ENCODE measurements at places on chromosomes 2 and 18.

GRCh38 chr2:23525137-23525765, 140.3 kb downstream of the KLHL29 start:
- no peak for DNase-seq

DNA sequence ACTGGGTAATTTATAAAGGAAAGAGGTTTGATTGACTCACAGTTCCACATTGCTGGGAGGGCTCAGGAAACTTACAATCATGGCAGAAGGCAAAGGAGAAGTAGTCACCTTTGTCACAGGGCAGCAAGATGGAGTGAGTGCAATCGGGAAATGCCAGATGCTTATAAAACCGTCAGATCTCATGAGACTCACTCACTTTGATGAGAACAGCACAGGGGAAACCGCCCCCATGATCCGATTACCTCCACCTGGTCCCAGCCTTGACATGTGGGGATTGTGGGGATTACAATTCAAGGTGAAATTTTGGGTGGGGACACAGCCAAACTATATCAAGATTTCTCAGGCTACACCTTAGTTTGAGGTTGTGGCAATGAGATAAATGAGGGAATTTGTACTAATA, 54.9 kb downstream of the AKAIN1 start:
- no peak for DNase-seq

DNA sequence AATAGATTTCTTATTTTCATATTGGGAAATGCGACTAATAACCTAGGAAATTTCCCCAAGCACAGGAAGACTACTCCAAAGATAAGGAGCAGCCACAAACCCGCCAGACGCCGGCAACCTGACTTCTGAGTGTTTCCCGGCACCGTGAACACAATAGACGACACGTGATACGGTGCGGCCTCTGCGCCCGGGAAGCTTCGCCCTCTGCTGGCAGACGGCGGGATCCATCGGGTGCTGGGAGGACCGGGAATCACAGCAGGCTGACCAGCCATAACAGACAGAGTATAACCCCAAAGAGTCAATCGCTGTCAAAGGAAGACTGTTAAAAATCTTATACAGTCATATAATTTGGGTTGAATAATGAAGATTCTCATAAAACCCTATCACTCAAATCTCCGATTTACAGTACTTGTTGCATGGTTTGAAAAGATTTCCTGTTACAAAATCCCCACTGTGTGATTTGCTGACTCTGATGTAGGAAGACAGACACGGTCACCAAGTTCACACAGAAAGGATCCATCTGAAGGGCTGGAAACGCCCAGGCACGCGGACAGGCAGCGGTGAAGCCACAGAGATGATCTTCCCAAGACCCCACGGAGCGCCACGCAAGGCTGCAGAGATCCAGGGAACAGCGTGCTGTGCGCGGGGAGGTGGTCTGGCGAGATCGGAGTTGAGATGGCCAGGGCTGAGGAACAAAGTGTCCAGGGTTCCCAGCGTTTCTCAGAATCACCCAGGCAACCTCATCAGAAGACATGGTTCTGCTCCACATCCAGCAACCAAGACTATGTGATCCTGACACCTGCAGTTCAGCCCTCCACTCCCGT, 73.8 kb downstream of the EIPR1 start:
- peak; percentile 78 for DNase-seq

DNA sequence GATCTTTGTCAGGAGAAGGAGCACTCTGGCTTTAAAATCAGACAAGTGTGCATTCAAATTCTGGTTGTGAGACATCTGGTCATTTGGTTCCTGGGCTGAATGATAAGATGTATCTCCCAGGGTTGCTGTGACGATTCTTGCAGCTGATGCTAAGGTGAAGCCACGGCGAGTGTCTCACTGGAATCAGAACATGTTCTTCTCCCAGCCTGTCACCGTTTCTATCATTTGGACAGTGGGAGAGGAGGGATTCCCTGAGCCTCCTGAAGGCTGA, 68.3 kb downstream of the NCK2 start:
- no peak for DNase-seq

DNA sequence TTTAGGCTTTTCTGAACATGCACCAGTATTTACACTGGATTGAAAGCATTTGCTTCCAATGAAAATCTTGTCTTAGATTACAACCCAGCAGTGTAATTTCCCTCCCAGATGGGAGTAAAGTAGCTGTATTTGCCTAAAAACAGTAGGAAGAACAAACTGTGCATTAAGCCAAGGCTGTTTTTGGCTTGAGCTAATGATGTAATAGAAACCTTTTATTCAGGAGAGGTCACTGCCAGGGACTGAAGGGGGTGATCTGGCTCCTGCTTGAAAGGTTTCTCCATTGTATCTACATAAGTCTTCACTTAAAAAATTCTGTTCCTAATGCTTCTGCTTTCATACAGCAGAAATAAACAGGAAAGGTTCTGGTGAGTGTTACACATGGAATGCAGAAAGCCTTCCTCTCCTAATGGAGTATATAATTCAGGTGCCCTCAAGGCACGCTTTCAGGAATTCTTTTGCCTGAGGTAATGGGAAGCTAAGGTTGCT, 74.4 kb downstream of the MEIS1 start:
- DNase-seq: no peak

- no peak for DNase-seq
Measured at GRCh38 chr2:214591366-214591765, 180.5 kb downstream of the VWC2L start.

GRCh38 chr2:196511258-196512168, 128.0 kb upstream of the CCDC150 start:
- DNase-seq: no peak

DNA sequence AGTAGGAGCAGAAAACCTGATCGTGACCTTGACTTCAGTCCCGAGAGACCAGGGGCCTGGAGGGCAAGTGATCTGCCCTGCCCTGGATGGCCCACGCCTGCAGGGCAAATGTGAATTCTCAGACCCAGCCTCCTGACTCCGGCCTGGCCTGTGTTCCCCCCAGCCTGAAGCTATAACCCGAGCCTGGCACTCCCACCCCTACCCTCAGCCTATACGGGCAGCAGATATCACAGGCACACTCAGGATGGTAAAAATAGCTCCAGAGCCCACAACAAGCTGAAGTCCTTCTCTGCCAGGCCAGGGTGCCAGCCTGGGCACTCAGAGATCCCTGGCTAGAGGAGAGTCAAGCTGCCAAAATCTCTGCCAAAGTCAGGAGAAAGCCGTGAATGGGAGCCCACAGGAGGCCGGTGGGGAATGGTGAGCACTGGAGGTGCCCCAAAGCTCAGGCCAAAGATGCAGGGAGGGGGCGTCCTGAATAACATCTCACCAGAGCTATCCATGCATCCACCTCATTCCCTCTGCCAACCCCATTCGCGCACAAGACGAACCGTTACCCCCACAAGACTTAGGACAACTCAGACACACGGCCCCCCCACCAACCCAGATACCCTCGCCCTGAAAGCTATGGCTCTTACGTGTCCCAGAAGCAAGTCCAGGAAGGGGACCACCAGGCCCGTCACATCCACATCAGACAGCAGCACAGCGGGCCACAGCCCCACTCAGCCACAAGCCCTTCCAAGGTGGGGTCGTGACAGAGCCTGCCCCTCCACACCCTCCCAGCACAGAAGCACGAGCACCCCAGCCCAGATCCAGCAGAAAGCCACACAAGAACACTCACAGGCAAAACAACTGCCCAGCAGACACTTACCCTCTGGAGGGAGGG, 144.9 kb downstream of the TNS1 start:
- no peak for DNase-seq

DNA sequence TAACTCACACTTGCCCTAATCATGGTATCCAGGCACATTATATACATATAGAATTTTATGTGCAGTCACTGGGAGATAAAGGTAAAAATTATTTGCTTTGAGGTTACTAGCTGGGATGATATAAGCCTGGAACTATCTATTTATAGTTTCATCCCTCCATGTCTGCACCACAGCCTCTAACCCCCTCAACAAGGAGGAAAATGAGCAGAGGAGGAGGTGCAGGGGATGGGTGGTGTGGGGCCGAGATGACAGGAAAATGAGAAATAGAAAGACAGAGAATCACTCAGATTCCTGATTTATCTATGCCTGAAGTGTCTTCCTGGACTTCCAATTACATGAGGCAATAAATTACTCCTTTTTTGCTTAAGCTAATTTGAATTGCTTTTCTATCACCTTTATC, 145.2 kb downstream of the PIK3C3 start:
- DNase-seq: no peak

DNA sequence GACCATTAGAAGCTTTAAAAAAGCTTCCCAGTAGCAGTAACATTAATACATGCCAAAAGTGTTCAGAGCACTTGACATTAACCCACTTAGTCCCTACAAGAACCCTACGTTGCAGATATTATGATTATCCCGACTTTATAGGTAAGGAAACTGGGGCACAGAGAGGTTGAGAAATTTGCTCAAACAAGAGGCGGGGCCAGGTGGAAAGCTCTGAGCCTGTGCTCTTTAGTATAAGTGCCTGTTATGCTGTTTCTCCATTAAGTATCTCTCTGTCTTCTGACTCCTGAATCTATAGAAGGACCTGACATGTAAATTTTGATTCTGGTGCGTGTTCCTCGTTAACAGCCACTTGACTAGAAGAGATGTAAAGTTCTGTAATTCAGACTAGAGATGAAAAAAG, 139.8 kb downstream of the RBMS1 start:
- DNase-seq: no peak

DNA sequence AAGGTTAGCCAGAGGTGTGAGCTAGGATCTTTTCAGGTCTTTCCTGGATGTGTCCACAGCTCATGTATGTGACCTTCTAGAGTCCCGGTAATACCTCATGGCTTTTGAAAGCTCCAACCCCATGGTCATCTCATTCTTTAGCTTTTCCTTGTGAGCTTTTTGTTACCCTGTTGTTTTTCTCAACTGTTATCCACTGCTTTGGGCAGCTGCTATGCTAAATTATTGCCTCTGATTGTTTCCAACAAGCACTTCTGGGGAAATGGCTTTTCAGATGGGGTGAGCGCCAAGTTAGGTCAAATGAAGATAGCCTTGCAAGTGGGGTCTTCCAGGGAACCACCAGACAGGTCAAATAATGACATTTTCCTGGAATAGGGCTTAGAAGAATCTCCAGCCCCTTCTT, 27.9 kb downstream of the ME2 start:
- no peak for DNase-seq

DNA sequence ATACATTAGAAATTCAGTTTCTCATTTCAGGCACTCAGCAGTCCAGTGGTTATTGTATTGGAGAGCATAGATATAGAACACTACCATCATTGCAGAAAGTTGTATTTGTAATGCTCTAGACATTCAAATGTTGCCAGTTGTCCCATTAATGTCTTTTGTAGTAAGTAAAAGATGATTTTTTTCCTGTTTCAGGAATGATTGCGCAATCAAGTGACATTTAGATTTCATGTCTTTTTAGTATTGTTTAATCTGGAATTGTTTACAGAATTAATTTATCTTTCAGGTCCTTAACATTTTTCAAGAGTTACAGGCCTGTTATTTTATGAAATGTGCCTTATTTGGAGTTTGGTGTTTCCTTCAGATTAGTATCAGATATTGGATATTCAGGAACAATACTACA, 134.7 kb downstream of the MSTN start:
- no peak for DNase-seq

Data from NCI-H1092 (cell line).